OCI-M1 (cell line): ENCODE measurements at places on chromosomes 16 and 17.

GRCh38 chr17:1323336-1323735 lies 43.9 kb downstream of the TRARG1 start:
- peak; percentile 1 for DNase-seq

DNA sequence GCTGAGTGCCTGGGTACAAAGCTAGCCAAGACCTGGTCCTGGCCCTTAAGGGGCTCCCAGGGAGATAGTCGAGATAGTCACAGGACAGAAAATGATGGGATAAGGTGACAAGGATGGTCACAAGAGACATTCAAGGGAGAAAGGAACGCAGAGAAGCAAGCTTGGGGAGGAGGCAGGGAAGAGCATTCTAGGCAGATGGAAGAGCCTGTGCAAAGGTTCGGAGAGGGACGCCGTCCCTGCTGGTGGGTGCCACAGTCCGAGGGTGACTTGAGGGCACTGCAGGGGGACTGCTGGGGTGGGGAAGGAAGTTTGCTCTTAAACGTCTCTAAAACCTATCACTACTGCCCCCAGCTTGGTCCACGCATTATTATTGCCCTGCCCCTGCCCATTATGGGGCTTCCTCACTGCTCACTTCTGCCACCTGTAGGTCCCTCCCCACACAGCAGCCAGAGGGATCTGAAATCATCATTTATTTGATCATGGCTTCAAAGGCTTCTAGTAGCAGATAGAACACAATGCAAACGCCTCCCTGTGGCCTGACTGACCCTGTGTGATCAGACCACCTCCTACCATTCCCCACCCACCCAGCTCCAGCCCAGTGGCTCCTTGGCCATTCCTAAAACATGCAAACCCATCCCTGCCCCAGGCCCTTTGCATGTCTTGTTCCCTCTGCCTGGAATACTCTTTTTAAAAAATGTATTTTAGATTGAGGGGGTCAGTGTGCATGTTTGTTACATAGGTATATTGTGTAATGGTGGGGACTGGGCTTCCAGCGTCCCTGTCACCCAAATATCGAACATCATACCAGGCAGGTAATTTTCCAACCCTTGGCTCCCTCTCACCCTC lies 60.3 kb downstream of the RMI2 start:
- DNase-seq = peak; percentile 82

DNA sequence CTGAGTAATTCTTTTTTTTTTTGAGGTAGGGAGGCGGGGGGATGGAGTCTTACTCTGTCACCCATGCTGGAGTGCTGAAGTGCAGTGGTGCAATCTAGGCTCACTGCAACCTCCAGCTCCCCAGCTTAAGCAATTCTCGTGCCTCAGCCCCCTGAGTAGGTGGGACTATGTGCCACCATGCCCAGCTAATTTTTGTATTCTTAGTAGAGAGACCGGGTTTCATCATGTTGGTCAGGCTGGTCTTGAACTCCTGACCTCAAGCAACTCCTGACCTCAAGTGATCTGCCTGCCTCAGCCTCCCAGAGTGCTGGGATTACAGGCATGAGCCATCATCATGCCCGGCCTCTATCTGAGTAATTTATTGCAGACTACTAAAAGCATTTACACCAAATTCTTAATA lies 19.4 kb downstream of the KPNB1 start:
- DNase-seq = no peak

- no peak for DNase-seq
Measured at GRCh38 chr17:43733956-43734355, 24.6 kb downstream of the SOST start.

DNA sequence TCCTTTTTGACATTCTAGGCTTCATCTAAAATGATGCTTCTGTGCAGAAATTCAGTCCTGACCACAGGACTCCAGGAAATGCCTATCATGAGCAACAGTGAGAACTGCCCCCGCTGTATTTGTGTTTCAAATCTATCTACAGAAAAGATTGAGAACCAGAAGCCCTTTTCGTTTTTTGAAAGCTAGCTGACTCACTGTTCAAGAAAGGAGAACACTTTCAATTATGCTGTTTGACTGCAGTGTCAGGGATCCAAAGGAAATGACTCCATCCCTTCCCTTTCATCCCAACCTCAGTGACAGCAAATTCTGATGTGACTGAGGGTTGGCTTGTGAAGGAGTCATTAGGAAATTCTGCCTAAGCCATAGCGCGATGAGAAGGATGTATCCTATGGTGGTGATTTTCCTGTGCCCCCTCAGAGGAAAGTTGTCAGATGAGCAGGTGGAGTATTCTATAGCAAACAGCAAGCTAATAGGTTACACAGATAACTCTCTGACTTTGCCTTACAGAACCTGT lies 622.3 kb downstream of the TMEM114 start:
- no peak for DNase-seq

GRCh38 chr17:74972107-74972972 lies at the start of gene HID1:
TSS of gene HID1 (minus strand) at chr17:74972759. CDS start at chr17:74972656, 103 bp downstream.
- no peak for DNase-seq

DNA sequence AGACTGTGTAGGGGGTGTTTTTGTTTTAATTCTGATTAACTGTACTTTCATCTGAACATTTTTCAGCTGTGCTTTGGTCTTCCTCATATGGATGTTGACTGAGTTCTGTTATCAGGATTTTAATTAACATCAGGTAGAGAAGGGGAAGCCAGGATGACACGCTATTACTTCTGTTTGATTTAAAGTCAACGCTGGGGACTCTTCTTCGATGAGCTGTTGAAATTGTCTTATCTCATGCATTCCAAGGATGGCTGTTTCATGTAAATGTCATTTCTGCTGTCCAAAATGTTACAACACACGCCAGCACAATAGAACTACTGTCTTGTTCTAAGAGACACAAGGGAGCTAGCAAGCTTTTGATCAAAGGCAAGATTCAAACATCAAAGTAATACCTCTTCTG lies 263.3 kb upstream of the CDH5 start:
- DNase-seq = no peak

- DNase-seq = no peak
Measured at GRCh38 chr17:32664936-32665583, 178.3 kb downstream of the CDK5R1 start.

DNA sequence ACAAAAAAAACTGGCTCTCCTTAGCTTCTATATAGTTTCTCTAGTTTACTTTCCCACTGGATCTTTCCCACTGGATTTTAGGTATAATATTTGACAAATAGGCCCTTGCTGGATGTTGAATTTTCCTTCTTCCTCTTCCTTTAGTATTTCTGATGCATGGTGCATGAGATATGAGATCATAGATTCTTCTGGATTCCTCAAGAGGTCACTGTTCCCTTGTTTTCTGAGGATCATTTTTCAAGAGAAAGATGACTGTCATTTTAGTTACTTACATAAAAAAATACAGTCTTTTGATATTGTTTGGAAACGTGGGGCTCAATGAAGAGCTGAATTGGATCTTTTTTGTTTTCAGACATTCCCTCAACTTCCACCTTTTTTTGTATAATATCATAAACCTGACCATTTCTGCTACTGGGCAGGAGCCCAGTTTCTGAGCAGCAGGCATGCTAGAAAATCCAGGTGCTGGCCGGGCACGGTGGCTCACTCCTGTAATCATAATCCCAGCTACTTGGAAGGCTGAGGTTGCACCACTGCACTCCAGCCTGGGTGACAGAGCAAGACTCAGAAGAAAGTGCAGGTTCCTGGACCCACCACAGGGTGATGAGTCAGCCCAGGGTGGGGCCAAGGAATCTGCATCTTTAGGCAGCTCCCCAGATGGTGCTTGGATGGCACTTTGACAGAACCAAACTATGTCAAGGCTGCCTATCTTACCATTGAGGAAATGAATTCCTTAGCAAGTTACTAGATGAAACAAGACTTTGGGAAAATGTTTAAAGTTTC lies 70.3 kb downstream of the SDR42E1 start:
- peak; percentile 72 for DNase-seq

- peak; percentile 75 for DNase-seq
Measured at GRCh38 chr16:71826533-71827017, 17.9 kb upstream of the AP1G1 start.

- peak; percentile 95 for DNase-seq
Measured at GRCh38 chr17:38676706-38677504, 2.1 kb upstream of the EPOP start.

- DNase-seq = no peak
Measured at GRCh38 chr17:5120036-5120435, 4.2 kb downstream of the USP6 start.

- no peak for DNase-seq
Measured at GRCh38 chr17:32103476-32104113, 38.7 kb upstream of the RHOT1 start.

GRCh38 chr17:19991252-19991885 lies 13.7 kb upstream of the AKAP10 start:
- DNase-seq = no peak

DNA sequence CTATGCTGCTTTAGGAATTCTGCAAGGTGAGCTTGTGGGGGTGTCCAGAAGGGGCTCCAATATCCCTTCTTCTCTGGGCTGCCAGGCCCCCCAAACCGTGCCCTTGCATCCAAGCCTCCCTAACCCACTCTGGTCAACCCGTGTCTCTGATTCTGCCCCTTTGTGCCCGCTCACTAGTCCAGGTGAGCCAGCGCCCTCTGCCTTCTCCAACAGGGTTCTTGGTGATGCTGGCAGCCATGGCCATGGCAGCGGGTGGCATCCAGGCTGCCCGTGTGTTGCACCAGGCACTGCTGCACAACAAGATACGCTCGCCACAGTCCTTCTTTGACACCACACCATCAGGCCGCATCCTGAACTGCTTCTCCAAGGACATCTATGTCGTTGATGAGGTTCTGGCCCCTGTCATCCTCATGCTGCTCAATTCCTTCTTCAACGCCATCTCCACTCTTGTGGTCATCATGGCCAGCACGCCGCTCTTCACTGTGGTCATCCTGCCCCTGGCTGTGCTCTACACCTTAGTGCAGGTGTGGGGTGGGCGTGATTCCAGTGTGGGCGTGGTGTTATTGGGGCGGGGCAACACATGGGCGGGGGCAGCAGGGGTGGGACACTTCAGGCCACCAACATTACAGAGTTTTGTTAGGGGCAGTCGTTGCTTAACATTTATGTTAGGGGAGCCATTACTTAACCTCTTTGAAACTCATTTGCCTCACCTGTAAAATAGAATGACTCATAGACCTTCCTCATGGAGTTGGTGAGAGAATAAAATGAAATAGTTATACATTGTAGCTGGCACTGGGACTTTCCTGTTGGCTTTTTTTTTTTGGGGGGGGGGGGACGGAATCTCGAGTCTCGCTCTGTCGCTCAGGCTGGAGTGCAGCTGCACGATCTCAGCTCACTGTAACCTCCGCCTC lies 31.4 kb downstream of the ANKRD40 start:
- DNase-seq = no peak

GRCh38 chr16:50136399-50136798 lies 16.7 kb upstream of the TENT4B start:
- DNase-seq = no peak

DNA sequence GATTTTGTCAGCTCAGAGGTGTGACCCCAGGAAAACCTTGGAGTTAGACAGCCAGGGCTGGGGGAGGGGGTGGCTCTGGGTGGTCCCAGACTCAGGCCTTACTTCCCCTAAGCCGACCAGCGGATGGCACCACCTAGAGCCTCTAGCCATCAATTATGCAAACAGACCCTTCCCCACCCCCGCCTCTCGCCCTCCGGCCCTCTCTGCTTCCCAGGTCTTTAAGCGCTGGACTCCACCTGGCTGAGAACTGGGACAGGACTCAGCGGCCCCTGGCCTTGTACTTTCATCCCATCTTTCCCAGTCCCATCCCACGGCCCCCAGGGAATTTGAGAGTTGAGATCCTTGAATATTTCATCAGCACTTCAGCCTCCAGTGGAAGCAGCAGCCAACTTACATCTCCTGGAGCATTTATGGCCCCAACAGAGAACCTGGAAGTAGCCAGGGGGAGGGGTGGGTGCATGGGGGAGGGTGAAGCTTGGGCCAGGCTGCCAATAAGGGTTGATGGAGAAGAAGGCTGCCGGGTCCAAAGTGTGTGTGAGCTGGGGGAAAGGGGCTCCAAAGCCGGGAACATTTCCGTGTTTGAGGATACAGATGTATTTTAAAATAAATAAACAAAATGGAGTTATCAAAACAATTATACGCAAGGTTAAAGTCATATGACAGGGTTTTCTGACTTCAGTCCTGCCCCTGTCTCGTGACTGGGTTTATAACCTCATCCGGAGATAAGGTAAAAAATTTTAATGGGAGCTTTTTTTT lies 7.5 kb upstream of the JUP start:
- DNase-seq = peak; percentile 66

- peak; percentile 21 for DNase-seq
Measured at GRCh38 chr16:66026211-66026610, 340.3 kb upstream of the CDH5 start.

DNA sequence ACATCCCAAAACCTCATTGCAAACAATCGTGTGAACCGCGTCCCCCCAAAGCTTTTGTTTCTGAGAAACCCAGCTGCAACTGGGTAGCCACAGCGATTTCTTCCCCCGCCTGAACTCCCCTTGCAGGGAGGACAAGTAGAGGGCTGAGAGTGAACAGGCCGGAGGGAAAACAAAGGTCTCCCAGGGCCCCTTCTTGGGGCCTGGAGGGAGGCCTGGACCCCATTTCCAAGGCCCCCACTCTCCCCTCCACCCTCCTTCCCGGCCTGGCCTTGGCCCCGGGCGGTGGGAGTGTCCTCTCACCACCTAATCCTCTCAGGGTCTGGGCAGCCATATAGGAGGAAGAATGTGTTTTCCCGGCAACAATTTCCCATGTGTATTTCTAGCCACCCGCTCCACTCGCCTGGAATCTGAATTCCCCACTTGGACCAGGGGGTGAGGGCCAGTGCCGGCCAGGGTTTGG lies 2.6 kb downstream of the GLIS2 start:
- DNase-seq = no peak

DNA sequence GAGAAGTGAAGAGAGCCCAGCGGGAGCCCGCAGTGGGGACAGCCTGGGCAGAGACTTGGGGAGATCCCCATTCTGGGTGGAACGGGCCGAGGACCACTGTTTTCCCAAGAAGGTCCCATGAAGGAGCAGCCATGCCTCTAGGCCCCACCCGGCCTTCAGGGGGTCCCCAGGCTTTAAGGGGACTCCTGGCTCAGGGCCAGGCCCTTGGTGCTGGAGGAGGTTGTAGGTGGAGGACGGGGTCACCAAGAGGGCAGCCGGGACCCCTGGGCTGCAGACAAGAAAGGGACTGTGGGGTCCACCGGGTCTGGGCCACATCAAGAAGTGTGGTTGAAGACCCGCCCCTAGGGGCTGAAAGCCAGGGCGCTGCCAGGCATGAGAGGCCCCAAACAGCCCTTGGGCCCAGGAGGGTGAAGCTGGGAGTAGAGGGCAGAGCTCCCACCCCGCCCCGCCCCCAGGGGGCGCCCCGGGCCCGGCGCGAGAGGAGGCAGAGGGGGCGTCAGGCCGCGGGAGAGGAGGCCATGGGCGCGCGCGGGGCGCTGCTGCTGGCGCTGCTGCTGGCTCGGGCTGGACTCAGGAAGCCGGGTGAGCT lies at the start of gene PRSS21:
Gene PRSS21, plus strand, starts transcription at position 487 of the 589 bp plus-strand sequence. Its CDS starts 32 bp downstream, at position 519.
- DNase-seq = peak; percentile 47

DNA sequence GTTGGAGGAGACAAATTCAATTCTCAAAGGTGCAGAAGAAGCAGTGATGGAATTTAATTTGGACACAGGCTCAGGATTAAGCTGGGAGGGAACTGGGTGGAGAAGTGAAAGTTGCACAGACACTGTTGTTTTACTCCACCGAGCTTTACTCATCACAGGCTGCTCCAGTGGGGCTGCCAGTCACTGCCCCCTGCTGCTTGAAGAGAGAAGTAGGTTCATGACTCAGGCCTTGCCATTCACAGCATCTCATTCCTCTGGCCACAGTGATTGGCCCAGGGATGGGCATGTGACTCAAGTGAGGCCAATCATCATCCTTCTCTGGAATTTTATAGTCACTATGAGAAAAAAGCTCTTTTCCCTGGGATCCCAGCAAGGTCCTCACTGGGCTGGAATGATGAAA lies 11.8 kb downstream of the GNAO1 start:
- peak; percentile 75 for DNase-seq

- DNase-seq = peak; percentile 78
Measured at GRCh38 chr17:18257982-18258355, 569 bp downstream of the FLII start.

- peak; percentile 36 for DNase-seq
Measured at GRCh38 chr17:56908001-56908542, 5.8 kb downstream of the TRIM25 start.
